ENCODE measurements at places on chromosomes 16 and 17.

- DNase-seq, result no peak
These were observed 55.1 kb downstream of the WNT3 start for GRCh38 chr17:46763416-46763815.

GRCh38 chr17:56431736-56432135 is 161.8 kb upstream of the NOG start:
- no peak for DNase-seq

- DNase-seq, result no peak
These were observed 19.7 kb downstream of the DHRS7B start for GRCh38 chr17:21146362-21147015.

DNA sequence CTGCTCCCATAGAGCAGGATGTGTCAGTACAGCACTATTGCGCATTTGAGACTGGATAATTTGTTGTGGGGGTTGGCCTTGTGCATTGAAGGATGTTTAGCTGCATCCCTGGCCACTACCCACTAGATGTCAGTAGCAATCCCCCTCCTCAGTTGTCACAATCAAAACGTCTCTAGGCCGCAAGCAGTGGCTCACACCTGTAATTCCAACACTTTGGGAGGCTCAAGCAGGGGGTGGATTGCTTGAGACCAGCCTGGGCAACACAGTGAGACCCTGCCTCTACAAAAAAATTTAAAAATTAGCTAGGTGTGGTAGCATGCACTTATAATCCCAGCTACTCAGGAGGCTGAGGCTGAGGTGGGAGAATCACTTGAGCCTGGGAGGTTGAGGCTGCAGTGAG is 48.4 kb downstream of the CENPV start:
- DNase-seq, result no peak

GRCh38 chr17:65936013-65936412 is 255.9 kb downstream of the CEP112 start:
- DNase-seq, result no peak

GRCh38 chr17:40564883-40565768 is at the start of gene CCR7:
Gene CCR7 (minus strand): TSS chr17:40565472. CDS start chr17:40565409, 63 bp downstream.
- peak; percentile 73 for DNase-seq

- DNase-seq, result no peak
These were observed 7.7 kb downstream of the BEAN1 start for GRCh38 chr16:66434619-66435430.

- no peak for DNase-seq
These were observed 25.3 kb upstream of the FAAP100 start for GRCh38 chr17:81577278-81578000.

- DNase-seq, result no peak
These were observed 3.5 kb downstream of the SLC47A1 start for GRCh38 chr17:19537111-19537510.

GRCh38 chr17:3004925-3005324 is 58.5 kb downstream of the OR1D5 start:
- DNase-seq, result no peak

- DNase-seq, result no peak
These were observed 41.4 kb downstream of the GRB2 start for GRCh38 chr17:75364078-75364477.

DNA sequence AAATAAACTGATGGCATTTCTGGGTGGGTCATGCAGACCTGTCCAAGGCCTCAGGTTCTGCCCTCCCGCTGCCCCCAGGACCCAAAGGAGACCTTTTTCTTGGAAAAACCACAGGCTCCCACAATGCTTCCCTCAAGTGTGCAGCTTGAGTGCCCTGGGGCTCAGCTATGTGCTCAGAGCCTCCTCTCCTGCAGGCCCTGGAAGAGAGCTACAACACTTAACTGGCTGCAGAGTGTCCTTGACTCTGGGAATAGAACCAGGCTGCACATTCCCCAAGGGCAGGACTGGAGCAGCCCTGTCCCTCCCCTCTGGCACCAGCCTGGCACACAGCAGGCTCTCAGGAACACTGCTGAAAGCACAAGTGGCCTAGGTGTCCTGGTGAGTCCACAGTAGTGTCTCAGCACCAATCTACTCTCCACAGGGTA is 4.8 kb upstream of the SREBF1 start:
- no peak for DNase-seq

GRCh38 chr17:74770498-74771318 is 5.4 kb downstream of the NAT9 start:
- DNase-seq, result no peak

DNA sequence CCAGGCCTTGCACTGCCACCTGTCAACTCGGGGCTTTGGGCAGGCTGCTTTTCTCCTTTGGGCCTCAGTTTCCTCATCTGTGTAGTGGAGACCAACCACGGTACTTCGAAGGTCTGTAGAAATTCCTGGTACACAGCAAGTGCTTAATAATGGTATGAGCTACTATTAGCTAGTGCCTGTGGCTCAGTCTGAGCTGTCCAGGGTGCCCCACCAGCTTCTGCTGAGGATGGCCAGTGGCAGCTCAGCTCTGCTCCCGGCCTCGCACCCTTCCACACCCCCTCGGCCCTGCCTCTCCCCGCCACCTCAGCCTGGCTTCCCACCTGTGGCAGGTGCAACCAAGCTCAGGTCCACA is 26.2 kb upstream of the PLCG2 start:
- no peak for DNase-seq

DNA sequence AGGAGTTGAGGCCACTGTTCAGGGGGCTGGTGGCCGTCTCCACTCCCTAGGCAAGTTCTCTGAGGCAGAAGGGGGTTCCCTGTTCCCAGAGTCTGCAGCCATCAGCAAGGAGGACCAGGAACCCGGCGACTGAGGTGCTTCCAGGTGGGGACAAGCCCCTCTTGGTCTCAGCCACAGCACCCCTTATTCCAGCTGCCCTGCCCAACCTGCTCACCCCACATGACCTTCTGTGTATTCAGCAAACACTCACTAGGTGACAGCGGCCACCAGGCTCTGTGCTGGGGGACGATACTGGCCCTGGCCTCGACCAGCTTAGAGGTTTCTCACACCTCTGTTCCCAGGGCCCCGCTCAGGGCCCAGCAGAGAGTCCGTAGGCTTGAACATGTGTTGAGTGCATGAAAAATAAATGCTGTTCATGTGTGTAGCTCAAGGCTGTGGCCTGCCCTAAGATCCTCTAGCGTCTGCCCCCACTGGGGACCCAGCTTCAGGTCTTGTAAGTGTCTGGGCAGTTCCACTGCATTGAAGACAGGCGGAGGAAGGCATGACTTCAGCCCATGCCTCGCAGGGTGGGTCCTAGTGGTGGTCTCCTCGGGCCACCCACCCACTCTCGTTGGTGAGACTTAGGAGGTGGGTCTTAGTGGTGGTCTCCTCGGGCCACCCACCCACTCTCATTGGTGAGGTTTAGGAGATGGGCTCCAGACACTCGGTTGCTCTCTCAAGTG is 44.2 kb downstream of the NT5M start:
- DNase-seq, result no peak

- DNase-seq, result no peak
These were observed at the start of gene NPTX1 for GRCh38 chr17:80475910-80476876. Gene NPTX1 (minus strand): TSS chr17:80476607. CDS start chr17:80476446, 161 bp downstream.

- no peak for DNase-seq
These were observed 48.8 kb downstream of the DNAH3 start for GRCh38 chr16:21101631-21102420.

GRCh38 chr17:17549732-17550366 is 41.7 kb downstream of the PEMT start:
- no peak for DNase-seq

DNA sequence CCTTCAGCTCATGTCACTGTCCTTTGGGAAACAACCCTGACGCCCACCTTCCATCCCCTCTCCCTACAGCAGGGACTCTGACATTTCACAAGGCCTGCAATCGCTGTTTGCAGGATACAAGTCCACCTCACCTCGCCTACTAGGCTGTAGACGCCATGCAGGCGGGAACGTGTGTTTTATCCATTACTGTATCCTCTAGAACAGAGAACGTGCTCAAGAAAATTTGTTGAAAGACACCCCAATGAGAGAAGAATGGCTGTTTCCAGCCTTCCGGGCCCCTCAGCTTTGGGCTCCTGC is 1.5 kb upstream of the TTYH2 start:
- DNase-seq, result no peak

DNA sequence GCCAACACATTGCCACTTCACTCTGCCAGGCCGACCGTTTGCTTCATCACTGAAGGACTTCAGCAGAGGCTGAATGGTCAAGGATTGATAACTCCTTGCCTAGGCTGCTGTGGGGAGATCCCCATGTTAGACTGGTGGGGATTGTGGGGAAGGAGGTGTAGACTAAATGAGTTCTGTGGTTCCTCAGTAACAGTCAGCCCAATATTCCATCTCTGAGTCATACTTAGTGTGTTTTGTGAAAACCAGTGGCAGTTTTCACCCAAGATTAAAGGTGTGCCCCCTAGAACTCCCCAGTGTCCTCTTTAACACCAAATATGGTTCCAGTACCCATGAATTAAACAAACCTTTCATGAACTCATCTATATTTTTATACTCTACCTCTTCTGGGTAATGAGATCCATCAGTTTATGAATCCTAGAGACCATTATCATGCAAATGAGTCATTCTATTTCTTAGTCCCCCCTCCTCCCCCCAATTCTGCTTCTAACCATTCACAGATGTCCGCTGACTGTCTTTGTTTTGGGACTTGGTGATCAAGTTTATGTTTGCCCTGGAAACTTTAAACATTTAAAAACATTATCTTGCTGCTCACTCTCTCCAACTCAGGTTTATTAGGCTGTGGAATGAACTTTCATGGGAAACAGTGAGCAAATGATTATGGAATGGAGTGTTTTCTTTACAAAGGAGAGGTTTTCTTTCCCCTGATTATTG is 66.8 kb upstream of the GAS7 start:
- no peak for DNase-seq

DNA sequence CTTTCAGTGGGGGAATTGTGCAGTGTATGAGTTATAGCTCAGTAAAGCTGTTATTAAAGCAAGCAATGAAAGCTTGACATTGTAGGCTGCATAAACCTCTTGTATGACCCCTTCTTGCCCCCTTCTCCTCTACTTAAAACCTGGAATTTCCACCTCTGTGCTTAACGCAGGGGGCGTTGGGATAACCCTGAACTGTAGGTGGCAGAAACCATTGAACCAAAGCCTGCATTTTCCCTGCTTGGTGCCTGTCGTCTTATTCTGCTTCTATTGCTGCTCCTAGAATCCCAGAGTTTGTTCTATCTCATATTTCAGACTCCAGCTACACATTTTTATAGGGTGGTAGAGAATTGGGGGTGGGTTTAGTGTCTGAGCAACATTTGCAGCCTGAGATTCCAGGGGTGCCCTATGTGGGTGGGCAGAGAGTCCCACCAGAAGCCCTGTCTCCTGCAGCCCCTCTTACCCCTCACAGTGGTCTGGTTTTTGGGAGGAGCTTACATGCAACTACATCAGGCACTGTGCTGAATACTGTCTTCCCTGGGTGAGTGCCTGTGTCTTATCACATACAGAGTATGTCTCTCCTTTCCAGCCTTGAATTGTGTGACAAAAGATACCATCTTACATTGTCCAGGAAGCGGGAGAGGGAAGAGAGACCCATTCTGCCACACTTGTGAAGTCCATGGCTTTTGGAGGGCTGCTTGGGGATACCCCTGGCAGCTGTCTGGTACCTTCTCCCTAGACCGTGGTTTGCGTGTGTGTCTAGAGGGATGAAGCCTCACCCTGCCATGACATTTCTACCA is 407.7 kb upstream of the EEF2KMT start:
- DNase-seq, result no peak

DNA sequence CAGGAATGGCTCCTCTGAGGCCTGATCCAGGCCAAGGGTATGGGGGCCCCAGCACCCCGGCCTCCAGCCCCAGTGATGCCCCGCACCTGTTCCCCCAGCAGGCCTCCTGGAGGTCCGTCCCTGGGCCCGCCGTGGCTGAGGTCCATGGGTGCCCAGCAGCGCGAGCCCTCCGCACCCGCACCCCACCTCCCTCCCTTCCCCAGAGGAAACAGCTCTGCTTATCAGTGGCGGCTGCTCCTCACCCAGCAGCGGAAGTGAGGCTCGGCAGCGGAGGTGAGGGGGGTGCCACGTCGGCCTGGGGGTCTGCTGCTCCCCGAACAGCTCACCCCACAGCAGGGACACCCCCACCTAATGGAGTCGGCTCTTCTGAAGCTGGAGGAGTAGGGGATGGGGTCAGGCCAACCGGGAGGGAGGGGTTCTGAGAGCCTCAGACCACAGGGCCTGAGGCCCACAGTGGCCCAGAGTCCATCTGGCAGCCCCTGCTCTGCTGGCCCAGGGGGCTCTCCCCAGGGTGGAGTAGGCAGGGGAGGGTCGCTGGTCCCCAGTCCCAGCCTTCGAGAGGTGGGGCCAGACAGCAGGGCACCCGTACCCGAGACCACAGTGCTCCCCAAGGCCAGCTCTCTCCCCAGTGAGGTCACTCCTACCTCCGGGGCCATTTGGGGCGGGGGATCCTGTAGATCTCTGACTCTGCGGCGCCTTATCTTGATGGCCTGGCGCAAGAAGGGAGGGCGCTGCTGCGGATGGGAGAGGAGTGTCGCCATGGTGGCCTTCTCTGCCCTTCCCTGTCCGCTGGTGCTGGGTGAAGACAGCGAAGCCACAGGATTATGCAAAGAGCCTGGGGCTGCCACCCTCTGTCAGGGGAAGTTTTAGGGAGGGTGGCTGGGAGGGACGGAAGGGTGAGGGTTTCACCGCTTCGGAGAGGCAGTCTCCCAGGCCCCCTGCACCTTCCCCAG is at the start of gene UNC13D:
UNC13D (minus strand) TSS at position 828 of the 953 bp plus-strand sequence; CDS start at position 761, 67 bp downstream.
- DNase-seq, result no peak

GRCh38 chr16:71473891-71474290 is 11.8 kb upstream of the ZNF23 start:
- DNase-seq, result no peak

DNA sequence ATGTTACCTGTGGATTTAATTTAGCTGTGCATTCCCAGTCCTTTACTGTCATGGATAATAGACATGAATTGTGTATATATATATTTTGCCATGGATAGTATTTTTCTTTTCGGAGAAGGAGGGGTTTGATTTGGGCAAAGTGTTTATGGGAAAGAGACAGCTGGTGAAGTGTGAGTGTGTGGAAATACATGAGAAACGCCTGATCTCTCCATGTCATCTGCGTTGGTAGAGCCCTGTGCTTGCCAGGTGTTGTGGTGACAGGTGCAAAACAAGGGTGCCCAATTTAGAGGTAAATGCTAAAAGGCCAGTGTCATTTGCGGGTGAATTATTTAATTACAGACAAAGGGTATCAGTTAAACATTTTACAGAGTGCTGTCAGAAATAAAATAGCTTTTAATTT is 23.4 kb downstream of the NDEL1 start:
- DNase-seq, result no peak

DNA sequence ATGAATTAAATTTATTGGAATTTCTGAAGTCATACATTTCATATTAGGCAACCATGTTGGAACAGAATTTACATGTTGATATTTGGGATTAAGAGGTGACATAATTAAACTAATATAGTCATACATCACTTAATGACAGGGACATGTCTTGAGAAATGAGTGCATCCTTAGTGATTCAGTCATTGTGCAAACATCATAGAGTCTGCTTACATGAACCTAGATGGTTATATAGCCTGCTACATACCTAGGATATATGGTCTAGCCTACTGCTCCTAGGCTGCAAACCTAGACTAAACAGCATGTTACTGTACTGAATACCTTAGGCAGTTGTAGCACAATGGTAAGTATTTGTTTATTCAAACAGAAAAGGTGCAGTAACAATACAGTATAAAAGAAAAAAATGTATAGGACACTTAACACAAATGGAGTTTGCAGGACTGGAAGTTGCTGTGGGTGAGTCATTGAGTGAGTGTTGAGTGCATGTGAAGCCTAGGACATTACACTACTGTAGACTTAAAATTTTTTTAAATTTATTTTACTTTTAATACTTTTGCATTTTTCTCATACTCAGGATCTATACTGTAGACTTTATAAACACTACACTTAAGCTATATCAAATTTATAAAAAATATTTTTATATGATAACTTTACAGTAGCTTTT is 85.6 kb downstream of the OMG start:
- no peak for DNase-seq

GRCh38 chr16:1614456-1615102 is 2.4 kb downstream of the CRAMP1 start:
- no peak for DNase-seq

GRCh38 chr17:65039336-65039988 is 17.1 kb downstream of the GNA13 start:
- DNase-seq, result no peak

Measured in activated naive CD8-positive, alpha-beta T cell treated with anti-CD3 and anti-CD28 coated beads, Interleukin-2, amount 50 U/mL, for 16 hours (primary cell).